Muscle of arm (tissue), 14 donors: ENCODE measurements at places on chromosomes 1 and 21.

- no peak for DNase-seq
Measured at GRCh38 chr1:243438146-243438545, 182.3 kb downstream of the SDCCAG8 start.

- DNase-seq, result no peak
Measured at GRCh38 chr1:3921765-3922164, 21.7 kb upstream of the C1orf174 start.

DNA sequence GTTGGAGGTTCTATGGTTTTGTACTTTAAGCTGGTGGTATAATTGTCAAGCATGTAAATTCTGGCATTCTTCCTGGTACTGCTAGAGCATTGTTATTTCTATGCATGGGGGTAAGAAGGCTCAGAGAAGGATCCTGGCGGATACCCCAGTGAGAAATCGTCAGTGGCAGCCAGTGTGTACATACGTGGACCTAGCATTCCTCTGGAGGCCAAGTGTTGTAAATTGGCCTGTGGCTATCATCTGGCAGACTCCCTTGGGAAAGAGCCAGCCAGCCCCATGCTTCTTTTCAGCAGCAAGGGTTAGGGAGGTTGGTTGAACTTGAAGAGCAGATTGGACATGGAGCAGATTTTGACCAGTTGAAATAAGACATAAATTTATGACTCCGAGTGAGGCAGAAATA lies 5.2 kb upstream of the AGO3 start:
- DNase-seq, result no peak

GRCh38 chr1:11198851-11199594 lies 9.9 kb downstream of the ANGPTL7 start:
- DNase-seq, result no peak

DNA sequence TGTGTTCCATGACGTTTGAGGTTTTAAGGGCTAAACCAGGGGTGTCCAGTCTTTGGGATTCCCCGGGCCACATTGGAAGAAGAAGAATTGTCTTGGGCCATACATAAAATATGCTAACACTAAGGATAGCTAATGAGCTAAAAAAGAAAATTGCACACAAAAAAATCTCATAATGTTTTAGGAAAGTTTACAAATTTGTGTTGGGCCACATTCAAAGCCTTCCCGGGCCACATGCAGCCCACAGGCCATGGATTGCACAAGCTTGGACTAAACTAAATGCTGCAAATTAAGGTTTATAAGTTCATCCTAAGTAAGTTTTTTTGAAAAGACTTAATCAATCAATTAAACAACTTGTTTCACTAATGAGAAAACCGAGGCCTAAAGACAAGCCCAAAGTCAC lies 21.9 kb downstream of the NIBAN1 start:
- no peak for DNase-seq

- DNase-seq, result no peak
Measured at GRCh38 chr1:174090471-174090870, 68.3 kb upstream of the RC3H1 start.

GRCh38 chr1:114113411-114114184 lies 40.1 kb downstream of the SYT6 start:
- no peak for DNase-seq

DNA sequence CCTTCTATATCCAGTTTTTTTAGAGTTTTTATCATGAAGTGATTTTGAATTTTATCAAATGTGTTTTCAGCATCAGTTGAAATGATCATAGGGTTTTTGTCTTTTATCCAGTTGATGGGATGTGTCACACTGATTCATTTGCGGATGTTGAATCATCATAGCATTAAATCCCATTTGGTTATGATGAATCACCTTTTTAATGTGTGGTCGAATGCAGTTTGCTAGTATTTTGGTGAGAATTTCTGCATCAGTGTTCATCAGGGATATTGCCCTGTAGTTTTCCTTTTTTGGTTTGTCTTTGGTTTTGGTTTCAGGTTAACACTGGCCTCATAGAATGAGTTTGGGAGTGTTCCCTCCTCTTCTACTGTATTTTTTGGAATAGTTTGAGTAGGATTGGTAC lies 80.3 kb downstream of the DIRAS3 start:
- no peak for DNase-seq

- DNase-seq, result peak; percentile 63
Measured at GRCh38 chr1:54153535-54154439, 987 bp upstream of the CDCP2 start.

GRCh38 chr1:95230768-95231191 lies 3.2 kb upstream of the RWDD3 start:
- DNase-seq, result no peak

DNA sequence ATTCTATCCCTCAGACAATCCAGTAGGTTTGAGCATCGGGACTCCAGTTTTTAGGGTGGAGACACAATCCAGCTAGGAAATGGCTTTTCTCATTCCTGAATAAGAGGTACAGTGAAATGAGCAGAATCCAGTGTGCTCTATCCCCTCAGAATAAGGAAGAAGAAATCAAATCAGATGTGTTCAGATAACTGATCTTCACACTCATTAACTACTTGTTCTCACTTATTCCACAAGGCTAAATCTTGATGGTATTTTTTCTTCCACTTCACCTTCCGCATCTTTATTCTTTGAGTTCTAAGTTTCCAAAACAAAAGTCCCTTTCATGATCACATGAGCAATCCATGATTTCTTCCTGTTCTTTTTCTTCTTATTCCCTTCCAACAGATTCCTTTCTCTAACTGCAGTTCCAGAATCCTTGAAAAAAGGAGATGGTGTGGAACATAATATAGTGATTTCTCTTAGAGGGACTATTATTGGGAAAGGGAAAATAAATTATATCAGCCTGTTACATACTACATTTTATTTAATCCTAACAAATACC lies 1.7 kb downstream of the SYT11 start:
- no peak for DNase-seq

DNA sequence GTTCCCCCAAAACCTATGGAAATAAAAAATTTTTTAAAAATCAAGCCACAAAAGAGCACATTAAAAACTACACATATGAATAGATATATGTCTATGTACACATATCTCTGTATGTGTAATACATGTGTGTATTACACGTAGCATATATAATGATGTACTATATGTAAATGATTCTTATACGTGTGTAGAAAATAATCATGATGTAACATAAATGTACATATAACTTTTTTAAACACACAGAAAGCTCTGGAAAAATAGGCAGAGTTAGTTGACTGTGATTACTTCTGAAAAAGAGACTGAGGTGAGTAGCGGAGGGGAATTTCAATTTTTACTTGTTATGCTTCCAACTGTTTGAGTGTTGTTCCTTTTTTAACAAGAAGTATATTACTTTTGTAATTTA lies 405.0 kb downstream of the CAMTA1 start:
- no peak for DNase-seq

- no peak for DNase-seq
Measured at GRCh38 chr21:38396325-38396724, 102.0 kb downstream of the ERG start.

DNA sequence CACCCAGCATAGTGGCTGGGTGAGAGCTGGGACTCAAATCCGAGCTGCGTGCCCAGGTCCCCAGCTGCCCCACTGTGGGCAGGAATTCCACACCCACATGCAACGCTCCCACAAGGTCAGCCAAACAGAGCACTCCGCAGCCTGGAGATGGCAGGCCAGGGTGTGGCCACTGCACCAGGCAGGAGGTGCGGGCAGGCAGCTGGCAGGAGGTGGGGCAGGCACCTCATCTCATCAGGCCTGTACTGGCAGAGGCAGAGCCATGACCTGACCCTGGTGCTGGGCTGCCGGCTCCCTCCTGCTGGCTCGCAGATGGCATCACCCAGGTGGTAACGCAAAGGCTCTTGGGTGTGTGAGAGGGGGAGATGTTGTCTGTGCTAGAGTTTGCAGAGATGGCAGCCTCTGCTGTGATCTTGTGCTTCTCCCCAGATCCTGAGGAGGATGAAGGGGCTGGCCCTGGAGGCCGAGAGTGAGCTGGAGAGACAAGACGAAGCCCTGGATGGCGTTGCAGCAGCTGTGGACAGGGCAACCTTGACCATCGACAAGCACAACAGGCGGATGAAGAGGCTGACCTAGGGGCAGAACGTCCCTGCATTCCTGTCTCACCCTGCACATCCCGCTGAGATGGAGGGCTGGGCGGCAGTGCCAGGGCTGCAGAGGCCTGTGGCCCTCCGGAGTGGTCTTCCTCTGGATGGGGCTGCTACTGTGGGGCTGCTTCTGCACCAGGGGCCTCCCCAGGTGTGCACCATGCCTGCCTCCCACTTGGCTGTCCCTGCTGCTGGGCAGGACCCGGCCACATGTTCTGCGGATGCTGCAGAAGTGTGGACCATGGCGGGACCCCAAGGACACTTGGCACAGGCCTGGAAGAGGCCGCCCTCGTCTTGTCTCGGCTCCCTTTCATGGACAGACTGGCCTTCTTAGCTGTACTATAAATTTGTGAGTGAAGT lies 35.1 kb upstream of the PRSS38 start:
- no peak for DNase-seq

DNA sequence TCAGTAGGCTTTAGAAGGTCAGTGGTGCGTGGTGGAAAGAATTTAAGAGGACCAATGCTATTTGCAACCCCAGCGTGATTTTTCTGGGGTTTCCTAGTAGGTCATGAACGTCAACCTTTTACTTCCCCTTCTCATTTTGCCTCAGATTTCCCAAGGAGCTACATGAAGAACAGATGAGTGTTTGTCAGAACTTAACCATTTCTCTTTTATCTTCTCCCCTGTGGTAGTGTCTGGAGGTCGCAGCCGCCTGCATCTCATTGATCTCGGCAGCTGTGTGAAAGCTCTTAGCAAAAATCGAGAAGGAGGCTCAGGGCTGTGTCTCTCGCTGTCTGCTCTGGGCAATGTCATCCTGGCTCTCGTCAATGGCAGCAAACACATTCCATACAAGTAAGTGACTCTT lies 491.1 kb downstream of the KIF26B start:
- no peak for DNase-seq

- DNase-seq, result no peak
Measured at GRCh38 chr1:116179419-116179818, 68.2 kb downstream of the MAB21L3 start.

DNA sequence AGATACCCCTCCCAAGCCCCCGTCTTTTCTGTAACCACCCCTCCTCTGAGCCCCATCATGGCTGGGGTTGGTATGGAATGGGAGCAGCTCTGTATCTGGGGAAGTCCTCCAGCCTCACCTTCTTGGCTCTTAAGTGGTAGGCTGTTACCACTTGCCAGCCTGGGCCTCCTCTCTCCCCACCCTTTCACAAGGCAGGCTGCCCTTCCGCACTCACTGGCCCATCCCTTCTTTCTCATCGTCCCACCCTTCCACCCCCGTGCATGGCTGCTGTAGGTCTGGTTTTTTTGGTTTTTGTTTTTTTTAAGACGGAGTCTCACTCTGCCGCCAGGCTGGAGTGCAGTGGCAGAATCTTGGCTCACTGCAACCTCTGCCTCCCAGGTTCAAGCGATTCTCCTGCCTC lies 5.2 kb downstream of the CYB561D1 start:
- DNase-seq, result no peak

DNA sequence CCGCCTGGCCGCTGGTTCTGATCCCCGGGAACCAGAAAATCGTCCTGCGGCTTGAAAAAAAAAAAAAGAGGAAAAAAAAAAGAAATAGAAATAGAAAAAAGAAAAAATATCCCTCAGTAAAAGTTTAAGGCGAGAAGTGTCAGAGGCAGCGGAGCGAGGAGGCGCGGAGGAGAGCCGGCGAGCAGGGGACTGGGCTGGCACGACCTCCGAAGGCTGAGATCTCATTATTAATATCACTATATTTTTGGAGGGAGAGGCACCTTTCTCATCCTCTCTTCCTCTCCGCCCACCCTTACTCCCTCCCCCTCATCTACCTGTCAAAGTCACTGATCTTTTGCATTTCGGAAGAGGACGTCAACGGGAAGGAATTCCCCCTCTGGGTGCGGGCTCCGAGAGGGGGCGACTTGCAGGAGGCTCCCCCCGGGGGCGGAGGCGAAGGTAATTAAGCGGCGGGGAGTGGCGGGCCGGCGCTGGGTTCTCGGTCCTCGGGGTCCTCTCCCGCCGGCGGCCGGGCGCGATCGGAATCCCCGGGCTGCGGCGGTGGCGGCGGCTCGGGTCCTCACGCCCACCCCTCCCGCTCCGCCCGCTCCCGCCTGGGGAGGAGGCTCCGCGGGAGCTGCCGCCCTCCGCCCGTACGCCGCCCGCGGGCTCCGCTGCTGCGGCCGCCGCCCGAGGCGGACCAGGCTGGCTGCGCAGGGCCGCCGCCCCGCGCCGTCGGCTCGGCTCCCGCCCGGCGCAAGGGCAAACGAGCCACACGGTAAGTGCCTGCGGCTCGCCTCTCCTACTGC lies at the start of gene NTNG1:
Gene NTNG1, plus strand, starts transcription at position 337 of the 788 bp plus-strand sequence.
- DNase-seq, result no peak

DNA sequence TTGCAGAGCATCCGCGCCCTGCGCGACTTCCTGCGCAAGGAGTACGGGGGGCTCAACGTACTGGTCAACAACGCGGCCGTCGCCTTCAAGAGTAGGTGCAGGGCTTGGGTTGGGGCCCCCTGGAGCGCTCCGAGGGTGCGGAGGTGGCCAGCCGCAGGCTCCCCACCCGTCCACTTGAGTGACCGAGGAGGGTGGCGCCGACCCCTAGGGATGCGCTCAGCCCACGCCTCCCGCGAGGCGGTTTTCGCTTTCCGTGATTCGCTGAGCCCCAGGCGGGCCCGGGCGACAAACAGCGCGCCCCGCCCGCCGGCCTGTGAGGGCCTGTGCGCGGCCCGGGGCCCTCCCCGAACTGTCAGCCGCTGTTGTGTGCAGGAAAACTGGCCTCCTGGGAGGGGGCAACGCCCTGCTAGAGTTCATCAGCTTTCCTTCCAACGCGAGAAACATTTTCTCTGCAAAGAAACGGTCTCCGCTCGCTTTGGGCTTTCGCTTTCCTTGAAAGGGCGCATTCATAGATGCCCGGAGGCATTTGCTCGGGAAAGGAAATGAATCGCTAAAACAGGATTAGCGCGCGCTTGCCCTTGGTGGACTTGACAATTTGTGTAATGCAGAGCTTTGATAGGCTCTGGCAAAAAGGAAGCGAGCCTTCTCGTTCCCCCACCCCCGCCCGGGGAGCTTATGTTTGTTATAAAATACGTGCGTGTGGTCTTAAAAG lies 668 bp downstream of the CBR3 start:
- peak; percentile 69 for DNase-seq

GRCh38 chr1:119380983-119381662 lies 12.5 kb downstream of the HAO2 start:
- no peak for DNase-seq

- peak; percentile 80 for DNase-seq
Measured at GRCh38 chr1:60281360-60281932, 207.9 kb upstream of the C1orf87 start.

DNA sequence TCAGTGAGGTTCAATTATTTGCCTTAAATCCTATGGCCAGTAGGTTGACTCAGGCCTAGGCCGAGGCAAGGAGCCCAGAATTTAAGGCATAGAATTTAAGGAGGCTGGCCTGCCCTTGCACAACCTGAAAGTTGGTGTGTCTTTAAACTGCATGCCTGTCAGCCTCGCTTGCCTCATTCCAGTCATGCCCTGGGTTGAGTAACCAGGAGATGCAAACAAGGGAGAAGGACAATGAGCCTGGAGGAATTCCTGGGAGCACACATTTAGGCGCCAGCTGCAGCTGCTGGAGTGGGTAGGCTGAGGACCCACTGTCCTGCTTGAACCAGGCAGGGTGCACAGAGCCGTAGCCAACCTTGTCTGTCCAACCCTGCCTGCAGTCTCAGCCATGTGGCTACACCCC lies 11.7 kb downstream of the CD2 start:
- no peak for DNase-seq

GRCh38 chr1:4825800-4826450 lies 171.5 kb downstream of the AJAP1 start:
- peak; percentile 50 for DNase-seq
